ENCODE measurements at places on chromosomes 3 and 15. TPM values are rescaled to one million over a fixed set of nuclear protein-coding genes. Genes with fewer than 3 reads are reported as not detected.

Gene CD80
- polyA plus RNA-seq, result 15.0 TPM

Gene HLTF
- polyA plus RNA-seq, result 7.9 TPM

Gene ZNF660
- 0.92 TPM for polyA plus RNA-seq

Gene CCR8
- not detected for polyA plus RNA-seq

Gene C15orf62
- polyA plus RNA-seq, result 0.30 TPM

All from B cell (primary cell).